Stimulated activated CD8-positive, alpha-beta memory T cell treated with anti-CD3 and anti-CD28 coated beads, Interleukin-7, amount 100 ng/mL, for 48 hours (primary cell): ENCODE measurements at places on chromosomes 13 and 19.
A peak's percentile ranks its signal among the peaks of the same experiment; 100 is the strongest.

DNA sequence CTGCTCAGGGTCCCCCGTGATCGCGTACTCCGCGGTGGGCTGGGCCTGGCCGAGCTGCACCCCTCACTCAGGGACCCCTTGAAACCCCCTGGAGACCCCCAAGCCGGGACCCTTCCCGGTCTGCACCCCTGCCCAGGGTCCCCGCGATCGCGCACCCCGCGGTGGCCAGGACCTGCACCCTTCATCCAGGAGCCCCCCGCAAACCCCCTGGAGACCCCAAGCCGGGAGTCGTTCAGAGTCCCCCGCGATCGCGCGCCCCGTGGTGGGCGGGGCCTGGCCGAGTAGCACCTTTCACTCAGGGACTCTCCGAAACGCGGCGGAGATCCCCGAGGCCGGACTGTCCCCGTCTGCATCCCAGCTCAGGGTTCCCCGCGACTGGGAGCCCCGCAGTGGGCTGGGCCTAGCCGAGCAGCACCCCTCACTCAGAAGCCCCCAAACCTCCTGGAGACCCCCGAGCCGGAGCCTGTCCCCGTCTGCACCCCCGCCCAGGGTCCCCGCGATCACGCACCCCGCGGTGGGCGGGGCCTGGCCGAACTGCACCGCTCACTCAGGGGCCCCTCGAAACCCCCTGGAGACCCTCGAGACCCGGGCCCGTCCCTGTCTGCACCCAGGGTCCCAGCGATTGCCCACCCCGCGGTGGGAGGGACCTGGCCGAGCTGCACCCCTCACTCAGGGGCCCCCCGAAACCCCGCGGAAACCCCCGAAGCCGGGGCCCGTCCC lies 748 bp downstream of the LMNB2 start:
- no peak for DNase-seq

DNA sequence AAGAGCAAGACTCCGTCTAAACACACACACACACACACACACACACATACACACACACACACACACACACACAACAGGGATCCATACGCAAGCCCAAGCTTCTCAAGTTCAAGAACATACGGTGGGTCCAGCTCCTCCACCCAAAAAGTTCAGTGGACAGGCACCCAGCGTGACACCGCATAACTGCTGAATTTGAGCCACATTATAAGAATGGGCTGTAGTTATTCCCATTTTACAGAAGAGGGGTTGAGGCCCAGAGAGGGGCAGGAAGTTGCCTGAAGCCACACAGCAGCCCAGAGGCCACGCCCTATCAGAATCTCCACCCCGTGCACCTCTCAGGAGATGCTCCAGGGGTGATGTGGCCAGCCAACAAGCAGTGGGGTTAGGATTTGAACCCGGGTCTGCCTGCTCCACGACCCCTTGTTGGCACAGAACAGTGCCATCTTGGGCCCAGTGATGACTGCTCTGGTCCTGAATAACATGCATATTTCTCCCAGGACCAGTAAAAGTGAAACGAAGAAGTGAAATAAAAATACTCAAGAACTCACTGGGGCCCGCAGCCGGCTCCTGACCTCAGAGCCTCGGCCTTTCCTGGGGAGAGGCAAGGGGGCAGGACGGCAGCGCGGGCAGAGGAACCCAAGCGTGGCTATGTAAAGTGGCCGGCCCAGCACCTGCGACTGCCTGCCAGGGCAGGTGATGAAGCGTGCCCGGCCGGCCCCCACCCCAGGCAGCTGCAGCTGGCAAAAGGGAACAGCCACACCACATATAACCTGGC lies 61.9 kb downstream of the AP1M1 start:
- DNase-seq, result no peak

GRCh38 chr13:98823442-98823841 lies 71.0 kb upstream of the SLC15A1 start:
- no peak for DNase-seq

DNA sequence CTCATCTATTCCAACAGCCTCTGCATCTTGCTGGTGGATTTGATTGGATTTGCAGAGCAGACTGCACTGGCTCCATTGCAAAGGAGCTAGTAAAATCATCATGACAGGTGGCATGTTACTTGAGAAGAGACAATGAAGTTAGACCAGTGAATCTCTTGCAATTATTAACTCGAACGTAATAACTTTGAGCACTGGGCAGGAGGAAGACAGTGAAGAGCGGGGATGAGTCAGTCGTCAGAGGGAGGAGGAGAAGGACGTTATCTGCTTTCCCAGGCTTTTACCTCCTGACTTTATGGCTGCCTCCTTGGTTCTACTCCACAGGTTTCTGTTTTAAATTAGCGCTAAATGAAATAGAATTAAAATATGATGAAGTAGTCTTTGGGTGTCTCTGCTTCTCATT lies 257.8 kb upstream of the IPO5 start:
- DNase-seq, result no peak

GRCh38 chr13:85768946-85769345 lies 30.3 kb downstream of the SLITRK6 start:
- DNase-seq, result no peak

- no peak for DNase-seq
These were observed 1193.8 kb downstream of the SLITRK1 start for GRCh38 chr13:82688400-82688994.

- DNase-seq, result no peak
These were observed 79.6 kb downstream of the TEX26 start for GRCh38 chr13:31011901-31012654.

DNA sequence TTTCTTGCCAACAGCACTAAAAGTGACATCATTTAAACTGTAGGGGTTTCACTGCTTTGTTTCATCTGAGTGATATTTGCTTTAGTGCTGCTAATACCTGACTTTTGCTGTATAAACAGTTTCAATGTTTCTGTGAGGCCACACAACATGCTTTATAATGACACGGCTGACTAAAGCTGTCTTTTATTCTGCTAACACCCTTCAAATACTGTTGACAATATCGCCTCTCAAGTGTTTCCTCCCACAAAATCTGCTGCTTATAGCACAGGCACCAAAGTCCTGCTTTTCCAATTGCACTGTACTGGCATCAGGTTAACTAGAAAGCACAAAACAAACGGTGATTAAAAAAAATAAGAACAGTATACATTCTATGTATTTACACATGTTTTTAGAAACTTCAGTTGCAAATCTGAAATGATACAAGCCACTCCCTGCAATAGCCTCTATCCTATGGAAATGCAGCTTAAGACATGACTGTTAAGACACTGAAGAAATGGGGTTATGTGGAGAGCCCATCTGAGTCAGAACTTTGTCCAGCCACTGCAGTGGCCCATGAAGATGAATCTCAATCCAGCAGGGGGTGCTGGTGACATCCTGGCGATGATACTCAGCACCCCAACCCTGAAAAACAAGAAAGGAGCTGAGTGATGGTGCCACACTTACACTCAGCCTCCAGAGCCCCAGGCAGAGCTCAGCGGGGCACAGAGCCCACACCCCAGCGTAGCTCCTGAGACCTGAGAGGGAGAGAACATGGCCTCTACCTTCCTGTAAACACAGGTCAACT lies 29.4 kb downstream of the RFXAP start:
- no peak for DNase-seq

- no peak for DNase-seq
These were observed 96.8 kb downstream of the SUCLA2 start for GRCh38 chr13:47904241-47904640.

- no peak for DNase-seq
These were observed 34.9 kb downstream of the EPS15L1 start for GRCh38 chr19:16436780-16437332.

GRCh38 chr13:41601718-41602445 lies 144.5 kb downstream of the RGCC start:
- no peak for DNase-seq

GRCh38 chr19:1082928-1083816 lies 12.0 kb downstream of the POLR2E start:
- DNase-seq, result no peak

GRCh38 chr19:3852177-3852511 lies 16.7 kb downstream of the ZFR2 start:
- no peak for DNase-seq

- no peak for DNase-seq
These were observed 3.0 kb upstream of the ZNF554 start for GRCh38 chr19:2816641-2817040.

DNA sequence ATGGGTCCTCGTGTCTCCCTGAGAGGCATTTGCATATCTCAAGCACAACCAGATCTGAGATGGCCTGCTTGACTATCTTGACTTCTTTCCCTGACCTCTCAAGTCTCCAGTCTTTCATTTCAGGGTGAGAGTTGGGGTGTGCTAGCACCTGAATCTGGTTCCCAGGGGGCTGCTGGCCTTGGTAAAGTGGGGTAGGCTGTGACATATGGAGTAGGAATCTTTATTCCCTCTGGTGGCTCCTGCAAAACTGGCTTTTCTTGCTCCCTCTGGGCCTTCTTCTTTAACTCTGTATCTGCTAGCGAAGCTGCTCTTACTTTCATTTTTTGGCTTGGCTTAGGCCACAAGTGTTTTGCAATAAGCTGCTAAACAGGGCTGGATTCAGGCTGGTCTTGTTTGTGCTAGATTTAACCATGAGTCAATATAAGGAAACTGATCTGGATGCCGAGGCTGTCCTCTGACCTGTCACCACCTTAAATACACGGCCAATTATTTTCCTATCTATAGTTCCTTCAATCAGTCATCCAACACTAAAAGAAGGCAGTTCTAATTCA lies 42.3 kb downstream of the ZNF493 start:
- DNase-seq, result no peak

- no peak for DNase-seq
These were observed 331.7 kb downstream of the LIG4 start for GRCh38 chr13:107883561-107884175.

DNA sequence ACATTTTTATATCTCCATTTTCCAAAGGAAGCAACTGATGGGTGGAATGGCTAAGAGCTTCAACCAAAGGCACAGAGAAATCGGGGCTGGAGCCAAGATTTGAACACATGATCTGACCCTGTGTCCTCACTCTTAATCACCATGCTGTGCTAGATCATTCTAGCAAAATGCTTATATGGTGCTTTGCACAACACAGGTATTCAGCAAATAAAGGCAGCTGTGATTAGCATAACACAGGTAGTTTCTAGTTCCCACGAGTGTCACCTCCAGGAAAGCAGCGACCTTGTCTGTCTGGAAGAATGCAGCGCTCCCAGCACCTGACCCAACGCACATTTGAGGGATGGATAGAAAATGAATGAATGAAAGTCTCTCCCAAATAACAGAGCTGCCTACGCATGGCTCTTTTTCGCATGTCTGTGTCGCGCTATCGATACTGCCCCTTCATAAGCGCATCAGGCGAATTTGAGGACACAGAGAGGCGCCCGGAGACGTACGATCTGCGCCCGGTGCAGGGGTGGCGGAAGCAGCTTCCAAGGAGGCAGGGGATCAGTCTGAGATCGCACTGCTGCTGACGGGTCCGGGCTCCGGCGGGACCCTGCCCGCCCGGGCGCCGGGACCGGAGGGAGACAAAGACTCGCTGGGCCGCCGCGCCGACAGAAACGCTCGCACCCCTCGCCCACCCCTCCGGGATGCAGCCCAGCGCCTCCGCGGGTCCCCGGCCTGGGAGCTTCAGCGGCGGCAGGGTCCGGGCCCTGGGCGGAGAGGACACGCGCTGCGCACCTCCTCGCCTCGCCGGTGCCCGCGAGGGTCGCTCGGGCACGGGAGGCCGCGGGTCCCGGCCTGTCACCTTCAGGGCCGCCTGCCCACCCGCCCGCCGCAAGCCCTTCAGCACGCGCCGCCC lies 609 bp downstream of the EPS15L1 start:
- DNase-seq, result peak; percentile 2

DNA sequence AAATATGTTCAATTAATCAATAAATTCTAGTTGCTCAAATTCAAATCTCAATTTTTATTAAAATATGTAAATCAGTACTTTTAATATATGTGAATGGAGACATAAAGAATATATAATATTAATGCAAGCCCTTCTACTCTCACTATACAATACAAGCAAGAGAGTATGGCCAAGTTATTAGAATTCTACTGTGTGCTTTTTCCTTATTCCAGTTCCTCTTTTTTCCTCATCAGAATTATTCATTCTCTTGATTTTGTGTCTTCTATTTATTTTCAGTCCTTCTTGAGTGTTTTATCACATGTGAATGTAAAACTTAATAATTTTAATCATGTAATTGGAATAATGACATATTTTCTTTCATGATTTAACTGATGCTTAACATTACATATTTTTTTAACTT lies 276.8 kb downstream of the PCDH20 start:
- no peak for DNase-seq

DNA sequence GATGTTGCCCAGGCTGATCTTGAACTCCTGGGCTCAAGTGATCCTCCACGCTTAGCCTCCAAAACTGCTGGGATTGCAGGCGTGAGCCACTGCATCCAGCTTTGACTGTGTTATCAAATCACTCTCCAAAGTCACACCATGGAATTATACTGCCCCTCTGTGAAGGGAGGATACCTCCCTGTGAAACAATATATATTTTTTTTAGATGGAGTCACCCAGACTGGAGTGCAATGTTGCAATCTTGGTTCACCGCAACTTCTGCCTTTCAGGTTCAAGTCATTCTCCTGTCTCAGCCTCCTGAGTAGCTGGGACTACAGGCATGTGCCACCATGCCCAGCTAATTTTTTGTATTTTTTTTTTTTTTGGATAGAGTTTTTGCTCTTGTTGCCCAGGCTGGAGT lies 7.7 kb downstream of the TYK2 start:
- no peak for DNase-seq

DNA sequence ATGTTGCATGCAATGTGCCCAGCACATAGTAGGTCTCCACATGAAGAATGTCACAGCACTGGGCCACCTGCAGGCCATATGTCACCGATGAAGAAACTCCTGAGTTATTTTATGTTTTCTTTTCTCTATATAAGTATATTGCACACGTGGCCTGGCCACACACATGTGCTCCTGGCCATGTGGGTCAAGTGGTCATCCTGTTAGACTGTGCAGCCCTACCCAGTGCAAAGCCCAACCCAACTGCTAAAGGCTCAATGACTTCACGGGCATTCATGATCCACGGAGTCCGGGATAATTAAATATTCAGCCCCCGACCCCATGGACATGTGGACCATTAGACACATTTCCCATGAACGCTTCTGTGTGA lies 163.2 kb downstream of the TEX29 start:
- no peak for DNase-seq

- DNase-seq, result no peak
These were observed 72.7 kb downstream of the SPACA7 start for GRCh38 chr13:112448621-112449544.

GRCh38 chr13:101098873-101099272 lies 317.4 kb downstream of the NALCN start:
- no peak for DNase-seq
